Progenitor cell of endocrine pancreas (in vitro differentiated cells): ENCODE measurements at places on chromosomes 11 and 22.

GRCh38 chr11:89420981-89421380 is 70.2 kb downstream of the NOX4 start:
- DNase-seq = no peak

- DNase-seq = no peak
Observed at GRCh38 chr11:78504708-78505107, 70.0 kb downstream of the NARS2 start.

DNA sequence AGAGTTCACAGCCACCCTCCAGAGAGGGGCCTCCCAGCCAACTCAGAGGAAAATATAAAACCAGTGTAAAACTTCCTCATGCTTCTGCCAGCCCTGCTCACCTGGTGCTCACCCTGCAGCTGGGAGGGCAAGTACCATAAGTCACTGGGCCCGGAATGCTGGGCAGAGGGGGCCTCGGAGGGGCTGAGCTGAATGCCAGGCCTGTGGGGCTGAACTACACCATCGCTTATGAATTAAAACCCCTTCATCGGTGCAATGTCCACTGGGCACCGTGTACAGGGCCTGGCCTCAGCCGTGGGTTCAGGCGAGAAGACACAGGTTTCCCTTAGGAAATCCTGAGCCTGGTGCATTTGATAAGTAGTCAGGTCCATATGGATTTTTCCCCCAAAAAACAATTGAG is 828.6 kb downstream of the TBC1D22A start:
- no peak for DNase-seq

- DNase-seq = no peak
Observed at GRCh38 chr11:16406226-16406625, 49.9 kb upstream of the SOX6 start.

GRCh38 chr11:36313750-36314433 is 17.8 kb downstream of the PRR5L start:
- no peak for DNase-seq
